ENCODE measurements at places on chromosomes 7 and 10.
A peak's percentile ranks its signal among the peaks of the same experiment; 100 is the strongest.

- no peak for DNase-seq
Observed at GRCh38 chr7:7761340-7761973, 43.0 kb upstream of the RPA3 start.

DNA sequence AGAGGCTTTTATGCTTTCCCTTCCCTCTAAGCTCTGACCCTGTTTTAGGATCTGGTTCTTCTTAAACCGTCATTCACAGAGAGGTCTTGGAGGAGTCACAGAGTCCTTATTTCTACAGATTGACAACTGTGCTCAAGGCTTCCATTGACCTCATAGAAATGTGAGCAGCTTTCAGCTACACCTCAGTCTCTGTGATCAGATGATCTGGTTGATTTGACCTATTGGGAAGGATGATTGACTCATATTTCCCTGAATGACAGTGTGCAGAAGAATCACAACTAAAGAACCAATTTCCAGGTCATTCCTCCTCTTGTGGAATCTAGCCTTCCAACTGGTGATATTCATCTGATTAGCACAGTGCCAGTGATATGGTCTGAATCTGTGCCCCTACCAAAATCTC lies 3.4 kb downstream of the CYP3A4 start:
- no peak for DNase-seq

DNA sequence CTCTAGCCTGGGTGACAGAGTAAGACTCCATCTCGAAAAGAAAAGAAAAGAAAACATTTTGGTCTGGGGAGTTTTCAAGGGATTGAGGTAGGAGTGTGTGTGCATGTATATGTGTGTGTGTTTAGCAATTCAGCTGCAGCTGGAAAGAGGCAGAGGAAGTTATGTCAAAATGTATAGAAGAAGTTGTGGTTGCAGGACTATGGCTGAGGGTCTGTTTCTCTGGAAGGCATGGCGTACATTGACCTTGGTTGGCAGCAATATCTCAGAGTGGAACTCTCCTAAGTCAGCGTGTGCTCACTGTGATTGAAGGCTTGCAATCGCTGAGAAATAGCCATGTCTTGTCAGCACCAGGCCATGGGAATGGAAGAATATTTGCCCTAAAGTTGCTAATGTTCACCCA lies 28.6 kb upstream of the RHBDD2 start:
- DNase-seq, result no peak

DNA sequence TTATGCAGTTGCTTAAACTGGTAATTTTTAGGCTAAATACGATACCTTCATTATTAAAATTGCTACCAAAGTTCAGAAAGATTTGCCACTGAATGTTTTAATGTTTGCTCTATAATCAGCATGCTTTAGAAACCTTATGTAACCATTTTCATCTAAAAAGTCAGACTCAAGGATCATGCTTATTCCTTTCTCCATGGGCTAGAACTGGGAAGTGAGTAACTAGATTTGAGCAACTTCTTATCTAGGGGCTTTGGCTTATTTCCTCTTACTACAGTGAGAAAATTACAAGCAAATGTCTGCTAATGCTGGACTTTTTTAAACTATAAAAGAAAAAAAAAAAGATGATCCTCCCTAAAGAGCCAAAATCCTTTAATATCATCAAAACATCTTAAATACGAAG lies 215.9 kb downstream of the CRPPA start:
- DNase-seq, result no peak

DNA sequence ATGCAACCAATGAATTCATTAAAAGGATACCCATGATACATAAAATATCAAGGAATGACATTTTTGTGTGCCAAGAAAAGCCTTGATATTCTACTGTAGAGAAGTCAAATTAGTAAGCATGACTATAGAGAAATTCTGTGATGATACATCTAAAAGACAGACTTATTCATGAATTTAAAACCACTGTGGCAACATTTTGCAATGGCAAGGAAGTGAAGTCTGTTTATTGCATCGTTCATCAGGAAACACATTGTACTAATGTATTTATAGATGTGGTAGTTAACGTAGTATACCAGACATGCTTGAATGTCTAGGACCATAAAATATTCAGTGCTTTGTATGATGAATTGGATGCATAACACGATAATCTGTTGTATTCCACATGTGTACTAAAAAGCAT lies 9.3 kb upstream of the CLEC5A start:
- no peak for DNase-seq

- DNase-seq, result no peak
Observed at GRCh38 chr10:97042716-97043562, 142.8 kb downstream of the SLIT1 start.

DNA sequence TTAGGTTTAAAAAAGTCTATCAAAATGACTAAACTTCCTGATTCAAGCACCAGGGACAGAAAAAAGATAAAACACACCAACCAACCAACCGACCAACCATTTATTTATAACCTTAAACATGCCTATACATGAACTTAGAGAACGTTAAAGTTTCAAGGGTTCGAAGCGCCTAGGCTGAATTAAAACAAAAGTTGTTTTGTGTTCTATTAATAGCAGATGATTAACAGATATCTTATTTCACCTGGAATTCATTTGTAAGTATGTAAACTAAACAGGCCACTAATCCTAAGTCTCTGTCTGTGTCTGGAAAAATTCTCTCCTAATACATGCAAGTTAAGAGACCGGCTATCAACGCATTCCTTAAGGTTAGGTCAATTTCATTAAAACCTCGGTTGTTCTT lies 1.4 kb downstream of the BAIAP2L1 start:
- no peak for DNase-seq

DNA sequence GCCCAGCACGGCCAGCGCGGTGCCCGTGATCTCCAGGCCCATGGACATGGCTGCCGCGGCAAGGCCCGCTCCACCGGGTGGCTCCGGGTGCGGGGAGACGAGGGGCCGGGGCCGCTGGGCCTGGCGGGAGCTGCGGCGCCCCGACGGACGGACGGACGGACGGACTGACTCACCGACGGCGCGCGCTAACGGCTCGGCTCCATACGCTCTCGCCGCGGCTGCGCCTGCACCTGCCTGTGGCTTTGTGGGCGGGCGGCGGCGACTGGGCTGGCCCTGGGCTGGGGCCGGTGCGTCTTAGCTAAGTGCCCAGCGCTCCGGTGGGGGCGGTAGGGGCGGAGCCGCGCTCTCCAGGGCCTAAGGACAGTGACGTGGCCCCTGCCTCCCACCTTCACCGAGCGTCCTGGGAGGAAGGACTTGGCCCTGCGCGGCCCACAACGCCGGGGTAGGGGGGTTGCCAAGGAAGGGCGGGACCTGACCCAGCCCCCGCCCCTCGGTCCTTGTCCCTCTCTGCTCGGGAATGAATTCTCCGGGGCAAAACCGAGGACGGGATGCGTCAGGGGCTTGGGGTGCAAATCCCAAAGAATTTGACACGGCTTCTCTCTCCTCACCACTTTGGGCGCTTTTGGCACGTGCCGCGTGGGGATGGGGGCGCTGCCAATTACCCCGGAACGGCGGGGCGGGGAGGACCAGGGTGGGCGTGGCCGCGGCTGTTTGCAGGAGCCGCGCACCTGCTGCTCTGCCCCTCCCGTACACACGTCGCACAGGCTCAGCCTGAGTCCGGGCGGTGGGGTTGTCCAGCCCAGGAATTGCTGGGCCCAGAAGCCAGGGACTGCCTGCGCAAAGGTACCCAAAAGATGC lies at the start of gene CLDN3:
CLDN3 (minus strand) TSS at position 269 of the 858 bp plus-strand sequence; CDS start at position 48, 221 bp downstream.
- DNase-seq, result peak; percentile 24

GRCh38 chr7:49771427-49772176 lies 1.8 kb upstream of the VWC2 start:
- DNase-seq, result no peak

GRCh38 chr10:89236226-89236797 lies 15.3 kb downstream of the LIPA start:
- no peak for DNase-seq

DNA sequence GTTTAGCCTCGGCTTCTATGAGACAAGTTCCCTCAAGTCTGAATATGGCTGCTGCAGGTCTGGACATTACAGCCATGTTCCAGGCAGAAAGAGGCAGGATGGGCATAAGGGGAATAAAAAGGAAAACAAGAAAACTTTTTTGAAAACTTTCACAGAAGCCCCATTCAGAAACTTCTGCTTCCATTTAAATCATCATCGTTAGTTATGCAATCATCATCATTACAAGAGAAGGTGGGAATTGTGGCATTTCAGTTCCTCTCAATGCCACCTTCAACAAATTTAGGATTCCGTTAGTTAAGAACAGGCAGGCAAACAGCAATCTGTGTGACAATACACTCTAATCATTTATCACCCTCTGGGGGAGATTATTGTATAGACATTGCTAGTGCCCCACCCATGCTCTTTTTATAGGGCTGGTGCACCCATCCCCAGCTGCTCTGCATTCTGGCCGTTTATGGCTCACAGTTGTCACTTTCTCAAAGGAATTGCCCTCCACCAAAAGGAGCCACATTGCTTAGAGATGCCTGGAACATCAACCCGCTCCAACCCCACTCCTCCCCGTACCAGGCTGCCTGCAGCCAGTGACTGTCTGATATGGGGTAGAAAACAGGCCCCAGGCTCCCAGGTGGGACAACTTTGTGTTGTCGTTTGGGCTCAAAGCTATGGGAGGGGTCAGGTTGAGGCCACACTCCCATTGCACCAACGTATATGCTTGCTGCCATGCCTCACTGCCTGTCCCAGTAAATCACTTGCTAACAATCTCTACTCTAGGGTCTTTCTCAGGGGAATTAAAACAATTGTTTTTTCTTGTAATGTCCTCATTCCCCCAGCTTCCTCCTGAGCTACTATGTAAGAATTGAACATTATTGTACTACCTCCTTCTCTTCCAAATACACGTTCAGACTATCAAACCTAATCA lies 24.2 kb downstream of the ITGB8 start:
- DNase-seq, result no peak

DNA sequence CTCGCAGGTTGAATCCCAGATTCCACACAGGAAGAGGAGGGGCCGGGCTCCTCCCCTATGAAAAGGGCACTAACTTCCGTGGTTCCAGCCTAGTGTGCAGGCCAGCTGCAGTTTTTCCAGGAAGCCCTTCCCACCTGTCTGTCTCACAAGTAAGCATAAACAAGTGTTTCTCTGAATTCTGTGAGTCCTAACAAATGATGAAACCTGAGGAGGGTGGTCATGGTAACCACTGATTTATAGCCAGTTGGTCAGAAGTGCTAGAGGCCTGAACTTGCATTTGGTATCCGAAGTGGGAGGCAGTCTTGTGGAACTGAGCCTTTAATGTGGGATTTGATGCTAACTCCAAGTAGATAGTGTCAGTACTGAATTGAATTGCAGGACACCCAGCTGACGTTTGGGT lies 54.7 kb upstream of the STEAP4 start:
- no peak for DNase-seq

GRCh38 chr7:112162142-112162766 lies 43.9 kb downstream of the DOCK4 start:
- no peak for DNase-seq

- no peak for DNase-seq
Observed at GRCh38 chr7:47511699-47512370, 70.1 kb downstream of the TNS3 start.

DNA sequence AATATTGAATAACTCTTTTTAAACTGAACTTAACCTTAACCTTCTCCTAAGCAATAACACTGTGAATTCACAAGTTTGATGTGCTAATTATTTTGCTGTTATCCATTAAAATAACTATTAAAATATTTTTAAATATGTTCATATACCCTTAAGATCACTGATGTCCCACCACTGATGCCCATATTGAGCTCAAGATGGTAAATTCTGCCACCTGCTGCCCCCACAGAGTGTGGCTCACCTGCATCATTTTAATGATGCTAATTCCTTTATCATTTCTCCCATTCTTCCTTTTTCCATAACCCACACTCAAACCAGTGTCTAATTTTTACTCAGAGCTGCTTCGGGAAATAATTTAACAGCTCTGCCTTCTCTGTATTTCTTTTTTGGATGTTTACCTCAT lies 82.3 kb upstream of the ARID5B start:
- DNase-seq, result no peak

DNA sequence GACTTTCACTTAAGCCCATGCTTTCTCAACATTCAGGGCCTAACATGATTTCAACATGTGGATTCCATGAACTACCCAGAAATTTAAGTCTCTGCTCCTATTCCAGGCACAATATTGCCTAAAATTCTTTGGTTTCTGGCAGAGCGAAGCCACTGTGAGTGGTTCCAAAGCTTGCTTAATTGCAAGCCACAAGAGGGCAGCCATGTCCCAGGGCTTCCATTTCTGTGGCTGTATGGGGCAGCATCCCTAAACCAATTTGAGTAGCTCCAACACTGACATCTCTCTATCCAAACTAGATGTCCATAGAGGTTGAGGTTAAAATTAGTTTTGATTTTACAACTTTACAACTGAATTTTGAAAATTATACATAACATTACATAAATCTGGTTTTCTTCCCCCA lies 56.3 kb upstream of the MDFIC start:
- DNase-seq, result peak; percentile 55

- no peak for DNase-seq
Observed at GRCh38 chr10:128414568-128414967, 288.3 kb upstream of the MKI67 start.

- DNase-seq, result no peak
Observed at GRCh38 chr10:32379318-32379949, 32.5 kb upstream of the EPC1 start.

GRCh38 chr10:122435212-122435827 lies 19.1 kb upstream of the ARMS2 start:
- DNase-seq, result no peak

- no peak for DNase-seq
Observed at GRCh38 chr7:71925663-71926062, 486.5 kb downstream of the CALN1 start.

DNA sequence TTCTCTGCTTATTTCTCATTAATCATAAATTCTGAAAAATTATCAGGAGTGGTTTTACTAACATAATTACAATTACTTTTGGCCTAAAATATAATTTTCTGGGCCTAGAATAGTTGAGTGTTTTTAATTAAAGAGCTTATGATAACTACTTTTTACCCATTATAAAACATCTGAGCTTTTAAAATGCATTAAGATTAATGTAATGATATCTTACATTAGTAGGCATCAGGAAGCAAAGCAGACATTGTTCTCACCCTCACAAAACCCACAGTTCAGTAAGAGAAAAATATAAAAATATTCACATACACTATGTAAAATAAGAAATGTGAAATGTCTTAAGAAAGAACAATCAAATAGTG lies 443.7 kb upstream of the SEMA3A start:
- DNase-seq, result no peak

- DNase-seq, result no peak
Observed at GRCh38 chr10:30430544-30431298, 3.3 kb upstream of the MAP3K8 start.

- DNase-seq, result no peak
Observed at GRCh38 chr10:107924458-107924857, 760.0 kb upstream of the SORCS1 start.

GRCh38 chr10:95537542-95537927 lies 23.6 kb downstream of the SORBS1 start:
- DNase-seq, result no peak

- DNase-seq, result no peak
Observed at GRCh38 chr10:52063159-52063558, 250.9 kb upstream of the DKK1 start.

- DNase-seq, result no peak
Observed at GRCh38 chr7:5661942-5662341, 119.5 kb downstream of the RNF216 start.

- DNase-seq, result peak; percentile 7
Observed at GRCh38 chr10:93701866-93702209, 554 bp downstream of the FRA10AC1 start.
